BE2C (cell line): ENCODE measurements at places on chromosomes 5 and 9.

DNA sequence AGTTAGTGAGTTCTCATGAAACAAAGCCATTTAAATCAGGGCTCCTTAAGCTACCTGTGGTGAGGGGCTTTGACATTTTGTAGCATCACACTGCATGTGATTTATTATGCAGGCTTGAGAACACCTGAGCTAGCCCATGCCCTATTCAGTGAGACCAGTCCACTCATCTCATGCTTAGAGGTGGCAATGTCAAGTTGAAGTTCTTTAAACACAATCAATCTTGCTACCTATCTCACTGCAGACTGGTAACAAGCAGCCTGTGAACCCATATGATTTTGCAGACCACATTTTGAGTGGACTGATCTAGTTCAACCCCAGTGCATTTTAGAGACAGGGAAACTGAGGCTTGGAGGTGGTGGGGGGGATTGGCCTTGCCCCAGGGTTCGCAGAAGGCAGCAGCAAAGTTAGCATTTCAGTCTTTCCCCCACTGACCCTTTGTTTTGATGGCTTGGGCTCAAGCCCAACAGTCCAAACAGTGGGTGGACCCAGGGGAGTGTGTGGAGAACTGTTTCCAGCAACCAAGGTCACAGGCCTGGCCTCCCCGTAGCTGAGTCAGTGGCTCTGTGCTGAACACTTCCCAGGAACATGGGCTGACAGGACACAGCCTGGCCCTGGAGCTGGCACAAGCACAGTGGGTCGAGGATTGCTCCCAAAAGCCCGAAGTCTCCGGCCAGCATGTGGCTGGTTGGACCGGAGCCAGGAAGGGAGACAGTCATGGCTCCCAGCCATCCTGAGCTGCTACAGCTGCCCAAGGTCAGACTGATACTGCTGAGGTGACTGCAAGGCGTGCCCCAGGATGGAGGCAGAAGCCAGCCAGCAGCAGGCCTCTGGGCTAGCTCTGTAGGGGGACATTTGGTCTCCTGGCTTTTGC is 95.3 kb downstream of the RGS3 start:
- DNase-seq = peak; percentile 79

- no peak for DNase-seq
These were observed 35.2 kb downstream of the SETX start for GRCh38 chr9:132319421-132320110.

- DNase-seq = no peak
These were observed 124.1 kb downstream of the MVB12B start for GRCh38 chr9:126450668-126451205.

- DNase-seq = no peak
These were observed 461.3 kb downstream of the TMEM232 start for GRCh38 chr5:110265162-110265561.

- no peak for DNase-seq
These were observed 14.9 kb downstream of the LYSMD3 start for GRCh38 chr5:90514520-90514919.

- DNase-seq = peak; percentile 68
These were observed 45.2 kb downstream of the ANKDD1B start for GRCh38 chr5:75656311-75657003.

DNA sequence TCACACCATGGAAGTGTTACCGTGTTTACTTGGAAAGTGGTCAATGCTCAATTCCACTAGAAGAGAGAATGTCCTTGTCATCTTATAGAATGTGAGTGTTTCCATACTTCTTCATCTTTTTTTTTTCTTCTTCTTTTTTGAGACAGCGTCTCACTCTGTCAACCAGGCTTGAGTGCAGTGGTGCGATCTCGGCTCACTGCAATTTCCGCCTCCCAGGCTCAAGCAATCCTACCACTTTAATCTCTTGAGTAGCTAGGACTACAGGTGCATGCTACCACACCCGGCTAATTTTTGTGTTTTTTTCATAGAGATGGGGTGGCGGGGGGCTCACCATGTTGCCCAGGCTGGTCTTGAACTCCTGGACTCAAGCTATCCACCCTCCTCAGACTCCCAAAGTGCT is 137.3 kb upstream of the PCA3 start:
- DNase-seq = no peak

DNA sequence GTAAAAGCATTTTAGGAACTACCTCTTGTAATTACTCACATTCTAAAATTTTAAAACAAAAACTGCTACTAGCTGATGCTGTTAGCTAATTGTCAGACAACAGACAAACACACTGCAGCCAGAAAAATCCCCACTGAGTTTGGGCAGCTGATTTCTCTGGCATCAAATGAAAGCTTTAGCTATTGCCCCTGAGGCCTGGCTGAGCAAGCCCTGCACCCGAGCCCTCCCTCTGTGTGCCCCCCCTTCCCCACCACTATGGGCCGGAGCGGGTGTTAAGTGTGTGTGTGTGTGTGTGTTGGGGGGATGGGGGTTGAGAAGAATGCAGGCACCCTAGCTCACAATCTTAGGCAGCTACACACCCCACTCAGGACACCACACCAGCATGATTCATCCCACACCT is 2.4 kb downstream of the NEUROG1 start:
- no peak for DNase-seq

- no peak for DNase-seq
These were observed 49.6 kb upstream of the PLIN2 start for GRCh38 chr9:19176856-19177255.

GRCh38 chr9:4517274-4517673 is 27.0 kb downstream of the SLC1A1 start:
- no peak for DNase-seq

DNA sequence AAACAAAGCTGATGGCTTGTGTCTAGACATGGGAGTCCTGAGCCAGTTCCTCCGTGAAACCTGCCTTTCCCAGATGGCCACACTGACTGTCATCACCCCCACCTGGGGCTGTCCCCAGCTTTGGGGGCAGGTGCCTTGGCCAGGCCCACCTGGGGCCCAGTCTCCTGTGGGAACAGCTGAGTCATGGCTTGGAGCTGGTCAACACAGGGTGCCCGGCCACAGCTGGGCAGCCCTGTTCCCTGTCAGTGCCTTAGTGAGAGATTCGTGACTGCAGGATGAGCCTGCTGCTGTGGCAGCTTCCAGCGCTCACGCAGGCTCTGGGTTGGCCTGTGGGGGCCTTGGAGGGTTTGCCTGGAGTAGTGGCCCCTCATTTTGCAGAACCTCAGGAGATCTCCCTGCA is 56.5 kb downstream of the COL5A1 start:
- DNase-seq = no peak

DNA sequence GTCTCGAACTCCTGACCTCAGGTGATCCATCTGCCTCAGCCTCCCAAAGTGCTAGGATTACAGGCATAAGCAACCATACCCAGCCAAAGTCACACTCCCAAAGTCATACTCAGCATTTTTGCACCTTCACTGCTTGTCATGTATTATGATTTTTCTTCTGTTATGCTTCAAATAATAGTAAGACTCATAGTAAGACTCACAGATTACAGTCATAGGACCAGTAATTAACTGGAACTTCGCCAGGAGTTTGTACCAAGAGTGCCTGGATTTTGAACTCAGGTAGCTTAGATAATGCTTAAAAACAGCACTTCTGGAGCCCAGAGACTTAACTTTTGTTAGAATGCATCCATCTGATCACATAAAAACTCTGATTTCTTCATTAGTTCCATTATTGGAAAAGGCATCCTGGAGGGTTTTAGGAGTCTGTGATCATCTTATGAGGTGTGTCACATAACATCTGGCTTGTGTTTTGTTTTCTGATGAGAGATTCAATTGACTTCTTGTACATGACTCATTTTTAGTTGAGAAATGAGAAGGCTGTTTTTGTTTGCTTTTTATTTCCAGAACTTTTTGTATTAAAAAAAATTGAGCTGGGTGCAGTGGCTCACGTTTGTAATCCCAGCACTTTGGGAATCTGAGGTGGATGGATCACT is 131.5 kb downstream of the ADAMTS19 start:
- DNase-seq = no peak

DNA sequence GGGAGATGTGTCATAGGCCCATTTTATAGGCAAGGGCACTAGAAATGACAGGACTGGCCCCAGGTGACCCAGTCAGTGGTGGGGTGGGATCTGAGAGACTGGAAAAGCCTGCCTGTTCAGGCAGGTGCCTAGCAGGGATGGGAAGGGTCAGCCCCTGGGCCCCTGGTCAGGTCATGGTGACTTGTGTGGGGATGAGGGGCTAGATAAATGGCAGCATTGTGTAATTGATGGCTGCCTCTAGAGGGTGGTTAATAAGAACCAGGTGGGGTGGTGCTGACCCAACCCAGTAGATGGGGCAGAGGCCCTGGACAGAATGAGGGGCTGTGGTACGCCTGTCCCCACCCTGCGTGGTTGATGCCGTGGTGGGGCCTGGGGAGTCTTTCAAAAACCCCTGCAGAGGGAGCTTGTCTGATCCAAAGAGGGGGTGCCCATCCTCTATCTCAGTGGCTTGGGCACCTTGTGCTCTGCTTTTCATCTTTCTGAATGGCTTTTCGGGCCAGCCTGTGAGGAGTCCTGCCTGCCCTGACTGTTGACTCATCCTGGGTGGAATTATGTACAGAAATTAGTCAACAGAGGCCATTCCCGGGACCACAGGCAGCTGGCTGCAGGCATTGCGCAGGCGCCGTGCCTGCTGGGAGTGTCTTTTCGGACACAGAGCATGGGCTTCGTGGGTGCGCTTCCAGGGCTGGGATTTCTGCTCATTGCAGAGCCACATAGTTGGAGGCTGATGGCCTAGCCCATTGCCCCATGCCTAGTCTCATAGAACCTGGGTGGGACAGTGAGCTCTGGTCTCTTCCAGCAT is 93.6 kb upstream of the PITX1 start:
- DNase-seq = peak; percentile 23

DNA sequence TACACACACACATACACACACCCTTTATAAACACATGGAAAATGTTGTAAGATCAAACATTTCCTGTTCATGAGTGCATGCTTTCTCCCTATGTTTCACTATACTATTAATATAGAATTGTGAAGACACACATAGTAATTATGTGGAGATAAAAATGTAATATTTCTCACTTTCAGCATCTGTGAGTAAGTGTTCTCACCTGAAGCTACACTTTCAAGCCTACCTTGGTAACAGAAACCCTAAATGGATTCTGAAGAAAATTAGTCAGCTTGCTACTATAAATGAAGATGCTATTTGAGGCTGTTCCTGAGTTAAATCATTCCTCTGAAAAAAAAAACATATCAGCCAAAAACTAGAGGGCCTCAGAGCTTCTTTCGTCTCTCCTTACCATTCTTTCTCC is 81.1 kb upstream of the GNA14 start:
- no peak for DNase-seq

GRCh38 chr5:31186672-31187267 is 6.7 kb upstream of the CDH6 start:
- no peak for DNase-seq

GRCh38 chr5:104345222-104346016 is 782.8 kb upstream of the NUDT12 start:
- peak; percentile 10 for DNase-seq

DNA sequence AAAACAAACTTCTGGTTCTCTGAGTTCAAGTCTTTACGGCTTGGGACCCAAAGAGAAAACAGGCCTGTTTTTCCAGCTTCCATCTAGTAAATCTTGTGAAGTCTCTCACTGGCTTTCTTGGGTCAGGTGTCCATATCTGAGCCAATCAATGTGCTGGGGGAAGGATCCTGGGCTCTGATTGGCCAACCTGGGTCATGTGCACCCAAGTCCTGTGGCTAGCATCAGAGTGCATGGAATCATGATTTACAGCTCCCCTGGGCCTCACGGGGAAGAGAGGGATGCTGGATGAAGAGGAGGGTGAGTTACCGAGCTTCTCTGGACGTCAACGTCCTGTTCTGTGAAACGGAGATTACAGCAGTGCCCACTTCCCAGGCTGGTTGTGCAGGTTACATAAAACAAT is 19.4 kb downstream of the CXCL14 start:
- peak; percentile 74 for DNase-seq

DNA sequence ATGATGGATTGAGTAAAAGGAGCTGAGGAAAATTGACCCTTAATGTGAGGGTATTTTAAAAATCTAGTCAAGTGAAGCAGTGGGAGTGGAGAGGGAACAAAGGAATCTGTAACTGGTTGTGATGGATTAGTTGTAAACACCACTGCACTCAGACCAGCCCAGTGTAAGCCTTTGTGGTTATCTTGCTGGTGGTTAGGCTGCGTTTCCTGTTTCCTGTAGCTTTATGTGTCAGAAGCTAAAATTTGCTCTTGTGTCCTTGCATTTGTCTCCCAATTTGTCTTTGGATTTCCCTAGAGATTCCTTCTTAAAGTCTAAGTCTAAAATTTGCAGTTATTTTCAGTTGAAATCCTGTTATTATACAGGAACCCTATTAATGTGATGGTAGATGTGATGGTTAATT is 6.3 kb downstream of the IFNA21 start:
- no peak for DNase-seq

GRCh38 chr9:36121971-36122370 is 14.6 kb upstream of the GLIPR2 start:
- DNase-seq = no peak

DNA sequence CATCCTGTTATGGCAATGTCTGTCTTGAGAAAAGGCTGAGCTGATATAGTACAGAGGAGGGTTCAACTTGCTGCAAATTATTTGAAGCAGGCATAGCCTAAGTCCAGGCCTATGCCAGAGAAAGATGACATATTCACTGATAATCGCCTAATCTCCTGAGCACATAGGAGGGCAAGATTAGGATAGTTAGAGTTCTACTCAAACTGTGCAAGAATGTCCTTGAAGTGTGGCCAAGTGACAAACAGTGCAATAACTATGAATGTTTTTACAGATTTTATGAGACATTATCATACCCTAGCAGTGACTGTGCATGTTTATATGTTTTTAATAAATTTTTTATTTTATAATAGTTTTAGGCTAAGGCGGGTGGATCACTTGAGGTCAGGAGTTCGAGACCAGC is 96.2 kb downstream of the TSSK1B start:
- DNase-seq = no peak

DNA sequence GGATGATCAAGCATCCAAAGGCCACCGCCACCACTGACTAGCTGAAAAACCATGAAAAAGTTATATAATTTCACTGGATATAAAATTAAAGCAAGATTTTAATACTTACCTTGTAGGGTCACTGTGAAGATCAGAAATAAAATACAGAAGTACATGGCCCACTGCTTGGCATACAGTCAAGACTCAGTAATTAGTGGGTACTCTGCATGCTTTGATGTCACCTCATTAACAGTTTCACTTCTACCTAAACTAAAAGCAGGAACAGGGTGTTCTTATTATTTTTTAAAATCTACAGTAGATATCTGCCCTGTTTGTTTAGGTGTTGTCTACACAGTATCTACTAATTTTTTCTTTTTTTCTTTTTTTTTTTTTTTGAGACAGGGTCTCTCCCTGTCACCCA is 66.4 kb downstream of the NFIB start:
- no peak for DNase-seq

DNA sequence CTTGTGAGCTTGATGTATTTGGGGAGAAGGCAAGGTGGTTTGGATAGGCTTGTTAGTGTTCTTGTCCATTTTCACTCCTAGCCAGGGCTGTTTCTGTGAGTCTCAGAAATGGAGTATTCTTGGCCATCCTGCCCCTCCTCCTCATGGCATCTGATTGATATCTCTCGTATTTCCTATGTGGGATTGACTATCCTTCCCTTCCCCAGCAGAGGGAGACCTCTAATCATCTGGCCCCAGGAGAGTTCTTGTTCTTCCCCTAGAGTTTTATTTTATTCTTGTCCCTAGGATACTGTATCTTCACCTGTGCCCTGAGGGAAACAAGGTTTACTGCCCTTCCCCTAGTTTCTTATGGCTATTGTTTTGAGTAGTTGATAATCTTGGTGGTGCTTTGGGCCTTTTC is 114.4 kb downstream of the VPS13A start:
- peak; percentile 40 for DNase-seq

GRCh38 chr9:22718653-22719052 is 272.0 kb downstream of the DMRTA1 start:
- DNase-seq = no peak

GRCh38 chr9:110650991-110651411 is 17.6 kb upstream of the MUSK start:
- DNase-seq = no peak

- no peak for DNase-seq
These were observed 92.0 kb downstream of the PLCXD3 start for GRCh38 chr5:41418220-41419031.
